ENCODE measurements at places on chromosomes 1 and 21.

DNA sequence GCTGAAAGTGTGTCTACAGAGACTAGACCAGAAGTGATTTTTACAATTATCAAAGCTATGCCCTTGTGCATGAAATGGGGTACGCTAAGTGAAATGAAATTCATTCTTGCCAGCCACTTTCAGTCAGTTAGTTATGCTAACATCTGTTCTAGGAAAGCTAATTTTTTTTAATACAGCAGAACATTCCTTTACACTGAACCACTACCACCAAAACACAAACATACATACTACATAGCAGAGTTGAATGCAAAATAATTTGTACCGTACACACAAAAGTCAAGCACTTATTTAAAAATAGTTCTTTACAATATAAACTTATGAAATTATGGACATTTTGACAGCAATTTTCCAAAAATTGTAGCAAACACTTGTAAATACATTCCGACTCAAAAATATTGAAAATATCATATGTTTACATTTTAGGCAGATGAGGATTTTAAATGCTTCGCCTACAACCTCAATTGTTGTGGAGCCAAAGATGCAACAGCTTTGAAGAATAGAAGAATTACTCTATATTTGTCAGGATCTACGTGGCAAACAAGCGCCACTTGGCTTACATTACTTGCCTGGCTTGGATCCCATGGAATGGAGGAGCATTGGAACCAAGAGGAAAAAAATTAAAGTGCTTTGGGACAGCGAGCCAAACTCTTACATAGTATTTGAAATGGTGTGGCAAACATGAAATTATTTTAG is 30.6 kb downstream of the WLS start:
- DNase-seq, result no peak

- no peak for DNase-seq
Observed at GRCh38 chr1:234722904-234723720, 113.1 kb upstream of the IRF2BP2 start.

GRCh38 chr1:52907068-52907811 is 14.3 kb downstream of the ECHDC2 start:
- DNase-seq, result no peak

- DNase-seq, result no peak
Observed at GRCh38 chr1:27015260-27015659, 2.6 kb upstream of the TENT5B start.

- no peak for DNase-seq
Observed at GRCh38 chr1:41418857-41419583, 57.8 kb downstream of the FOXO6 start.

GRCh38 chr1:147634645-147635044 is 35.7 kb downstream of the ACP6 start:
- DNase-seq, result no peak

- DNase-seq, result no peak
Observed at GRCh38 chr21:42864286-42864685, 15.1 kb downstream of the WDR4 start.

DNA sequence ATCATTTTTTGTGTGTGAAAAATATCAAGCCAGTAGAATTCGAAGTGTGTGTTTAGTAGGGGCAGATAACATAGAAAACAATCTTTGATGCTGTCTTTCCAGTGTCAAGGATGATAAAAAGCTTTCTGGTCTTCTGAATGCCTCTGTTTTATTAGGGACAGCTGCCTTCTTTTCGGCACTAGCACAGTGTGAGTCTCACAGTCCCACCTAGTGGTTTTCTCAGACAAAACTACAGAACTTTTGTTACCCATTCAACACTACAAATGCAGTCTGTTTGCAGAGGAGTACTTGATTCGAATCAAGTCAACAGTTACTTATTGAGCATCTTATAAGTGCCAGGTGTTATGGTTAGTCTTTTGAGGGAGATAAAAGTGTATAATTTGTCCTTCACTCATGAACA is 30.6 kb upstream of the MCOLN3 start:
- no peak for DNase-seq

DNA sequence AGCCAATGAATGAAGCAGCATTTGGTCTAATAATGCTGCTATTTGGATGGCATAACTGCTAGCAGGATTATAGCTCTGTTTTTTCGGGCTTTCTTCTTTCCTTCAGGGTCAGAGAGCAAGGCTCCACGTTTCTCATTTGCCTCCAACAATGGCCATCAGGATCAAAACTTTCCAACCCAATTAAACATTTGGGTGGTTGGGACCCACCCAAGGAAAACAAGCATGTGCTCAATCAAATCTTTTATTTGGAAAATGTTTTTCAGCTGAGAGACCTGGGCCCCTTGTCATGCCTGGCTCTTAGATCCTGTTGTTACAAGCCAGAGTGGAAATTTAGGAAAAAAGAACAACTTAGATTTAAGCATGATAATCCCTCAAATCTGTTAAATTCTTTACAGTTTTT is 373.1 kb upstream of the USP24 start:
- no peak for DNase-seq

GRCh38 chr1:227568593-227568992 is 5.2 kb downstream of the ZNF678 start:
- no peak for DNase-seq

- no peak for DNase-seq
Observed at GRCh38 chr1:27958513-27958912, 1.3 kb upstream of the XKR8 start.

DNA sequence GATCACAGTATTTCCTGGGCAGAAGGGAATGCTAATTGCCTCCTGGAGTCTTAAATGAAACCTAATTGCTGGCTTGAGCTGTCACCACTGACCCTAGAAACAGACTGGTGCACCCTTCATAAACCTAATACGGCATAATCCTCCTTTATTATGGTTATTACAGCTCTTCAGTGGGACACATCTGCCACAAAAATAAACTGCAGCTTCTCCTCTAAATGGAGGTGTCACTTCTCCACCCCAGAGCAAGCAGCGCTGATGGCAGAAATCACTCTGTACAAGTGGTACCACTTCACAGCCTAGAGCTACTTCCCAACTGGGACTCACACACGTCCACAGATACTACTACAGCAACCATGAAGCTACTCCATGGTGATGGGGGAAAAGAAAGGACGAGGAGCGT is 11.1 kb downstream of the PTPN14 start:
- DNase-seq, result no peak

GRCh38 chr1:41020109-41020576 is 1.4 kb downstream of the SLFNL1 start:
- DNase-seq, result no peak

GRCh38 chr1:101002551-101002950 is 23.0 kb downstream of the DPH5 start:
- no peak for DNase-seq
